Astrocyte (in vitro differentiated cells and primary cell): ENCODE measurements at places on chromosomes 16 and 17. TPM values are rescaled to one million over a fixed set of nuclear protein-coding genes. Genes with fewer than 3 reads are reported as not detected.
A peak's percentile ranks its signal among the peaks of the same experiment; 100 is the strongest.

GRCh38 chr17:45248132-45248957 lies 13.5 kb downstream of the SPATA32 start:
- DNase-seq, result no peak

Gene KCNJ2
- total RNA-seq, result 5.9 and 10.2 TPM in 2 replicates

DNA sequence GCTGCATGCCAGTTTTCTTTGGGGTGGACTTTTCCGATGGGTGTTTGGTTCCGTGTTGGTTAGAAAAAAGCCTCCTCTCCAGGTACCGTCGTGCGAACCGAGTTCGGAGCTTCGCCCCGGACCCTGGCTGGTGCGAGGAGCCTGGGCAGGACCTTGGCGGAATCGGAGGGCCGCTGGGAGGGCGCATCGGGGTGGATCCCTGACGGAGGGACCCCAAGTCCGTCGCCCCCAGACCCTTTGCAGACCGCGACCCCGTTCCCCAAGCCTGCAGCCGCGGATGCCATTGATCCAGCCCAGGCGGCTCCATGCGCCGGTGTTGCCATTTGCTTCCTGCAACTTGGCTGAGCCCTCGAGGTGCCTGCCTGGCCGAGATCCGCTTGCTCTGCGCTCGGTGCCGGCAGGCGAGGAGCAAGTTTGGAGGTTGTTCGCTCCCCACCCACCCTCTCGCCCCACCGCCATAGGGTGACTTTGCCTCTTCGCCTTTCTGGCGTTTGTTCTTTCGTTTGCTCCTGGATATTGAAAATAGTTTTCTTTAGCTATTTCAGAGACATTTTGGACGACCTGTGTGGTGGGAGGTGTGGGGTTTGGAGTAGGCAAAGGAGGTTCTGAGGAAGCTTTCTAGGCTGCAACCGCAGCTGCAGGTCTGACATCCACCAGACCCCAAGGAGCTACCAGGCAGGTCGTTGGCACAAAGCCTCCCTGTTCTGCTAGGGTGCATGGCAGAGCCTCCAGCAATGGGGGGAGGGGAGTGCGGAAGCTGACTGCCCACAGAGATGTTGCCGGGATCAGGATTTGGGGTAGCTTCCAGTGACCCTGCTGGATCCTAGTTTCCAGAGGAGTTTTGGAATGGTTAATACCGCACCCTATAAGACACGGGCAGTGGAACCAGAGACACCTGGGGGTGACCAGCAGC lies 58.2 kb downstream of the RAP1GAP2 start:
- DNase-seq, result no peak

DNA sequence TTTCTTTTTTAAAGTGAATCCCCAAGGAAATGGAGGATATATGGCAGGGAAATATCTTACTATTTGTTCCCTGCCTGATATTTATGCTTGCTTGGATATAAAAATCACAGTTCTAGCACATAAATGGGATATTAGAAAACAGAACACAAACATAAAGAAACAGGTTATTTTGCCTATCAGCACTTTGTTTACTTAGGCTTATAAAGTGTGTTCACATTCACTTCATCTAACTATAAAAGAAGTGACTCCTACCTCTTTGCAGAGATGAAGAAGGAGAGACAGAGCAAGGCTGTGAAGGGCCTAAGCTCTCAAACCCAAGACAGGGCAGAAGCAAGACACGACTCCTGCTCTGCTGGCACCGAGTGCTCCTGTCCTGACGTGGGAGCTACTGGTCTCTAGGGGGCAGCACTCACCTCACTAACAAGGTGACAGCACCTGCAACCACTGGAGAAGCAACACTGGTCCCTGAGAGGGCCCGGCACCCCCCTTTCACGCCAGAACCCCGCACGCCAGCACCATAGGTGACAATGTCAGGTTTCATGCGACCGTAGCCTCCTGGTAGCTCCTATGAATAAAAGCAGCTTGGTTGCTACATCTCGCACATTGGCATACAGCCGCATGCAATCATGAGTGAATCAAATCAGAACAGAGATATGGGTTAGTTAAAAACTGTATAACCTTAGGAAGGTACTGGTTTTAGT lies 32.0 kb downstream of the MBTPS1 start:
- DNase-seq, result peak; percentile 38

- DNase-seq, result no peak
Measured at GRCh38 chr16:85910854-85911247, 11.9 kb downstream of the IRF8 start.

- peak; percentile 45 for DNase-seq
Measured at GRCh38 chr16:87584271-87584670, 18.0 kb upstream of the JPH3 start.

Gene MT1H
- total RNA-seq, result not detected in 2 replicates

GRCh38 chr17:44832805-44833204 lies 2.7 kb upstream of the GJC1 start:
- no peak for DNase-seq

Gene TBC1D3K
- total RNA-seq, result not detected in 2 replicates

Gene TP53TG3C
- not detected in 2 replicates for total RNA-seq
